ENCODE measurements at places on chromosomes 5 and 9.

DNA sequence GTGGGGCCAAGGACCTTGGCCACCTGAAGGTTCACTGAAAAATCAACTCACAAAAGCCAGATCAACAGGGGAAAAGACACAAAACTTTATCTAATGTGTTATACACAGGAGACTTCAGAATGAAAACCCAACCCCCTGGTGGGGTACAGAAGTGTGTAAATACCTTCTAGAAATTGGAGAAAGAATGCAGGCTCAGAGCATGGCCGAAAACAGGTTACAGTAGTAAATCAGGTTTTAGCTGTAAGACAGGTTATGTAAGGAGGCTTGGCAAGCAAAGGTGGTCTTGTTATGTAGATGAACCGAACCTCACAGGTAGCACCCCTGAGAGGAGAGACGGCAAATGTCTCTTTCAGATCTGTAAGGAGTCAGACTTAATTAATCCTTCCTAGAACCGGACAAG, 10.0 kb downstream of the CEMIP2 start:
- no peak for DNase-seq

DNA sequence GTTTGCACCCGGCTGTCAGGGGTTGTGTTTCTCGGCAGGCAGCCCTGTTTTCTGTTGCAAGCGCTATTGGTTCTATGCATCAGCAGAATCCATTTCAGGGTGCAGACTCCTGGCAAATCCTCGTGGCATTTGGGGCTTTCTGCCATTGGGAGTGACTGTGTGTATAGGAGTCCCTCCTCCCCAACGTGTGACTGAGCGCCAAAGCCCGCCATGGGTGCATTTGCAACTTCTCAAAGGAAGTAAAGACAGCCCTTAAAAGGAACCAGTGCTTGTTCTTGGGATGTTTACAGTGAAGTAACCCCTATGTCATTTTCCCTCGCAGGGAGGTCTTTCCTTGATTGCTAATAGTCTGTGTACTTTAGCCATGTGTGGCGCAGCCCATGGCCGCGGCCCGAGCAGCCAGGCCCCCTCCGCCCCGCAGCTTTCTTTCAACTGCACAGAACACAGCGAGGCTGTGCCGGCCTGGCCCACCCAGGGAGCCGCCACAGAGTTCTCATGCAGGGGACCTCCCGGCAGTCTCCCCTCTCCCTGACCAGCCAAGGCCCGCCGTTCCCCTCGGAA, 175.6 kb downstream of the HSD17B3 start:
- DNase-seq, result no peak

DNA sequence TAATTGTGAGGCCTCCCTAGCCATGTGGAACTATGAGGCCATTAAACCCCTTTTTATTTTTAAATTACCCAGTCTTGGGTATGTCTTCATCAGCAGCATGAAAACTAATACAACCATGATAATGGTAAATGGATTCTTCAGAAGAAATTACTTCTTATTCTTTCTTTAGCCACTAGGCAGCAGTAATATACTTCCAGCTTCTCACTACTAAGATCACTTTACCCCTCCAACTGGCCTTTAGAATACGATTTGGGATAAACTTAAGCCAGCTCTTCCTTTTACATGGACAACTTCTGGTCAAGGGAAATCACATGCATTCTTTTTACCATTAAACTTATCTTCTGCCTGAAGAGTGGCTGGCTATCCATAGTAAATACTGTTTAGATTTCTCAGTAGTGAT, 355.4 kb downstream of the MAN2A1 start:
- no peak for DNase-seq

DNA sequence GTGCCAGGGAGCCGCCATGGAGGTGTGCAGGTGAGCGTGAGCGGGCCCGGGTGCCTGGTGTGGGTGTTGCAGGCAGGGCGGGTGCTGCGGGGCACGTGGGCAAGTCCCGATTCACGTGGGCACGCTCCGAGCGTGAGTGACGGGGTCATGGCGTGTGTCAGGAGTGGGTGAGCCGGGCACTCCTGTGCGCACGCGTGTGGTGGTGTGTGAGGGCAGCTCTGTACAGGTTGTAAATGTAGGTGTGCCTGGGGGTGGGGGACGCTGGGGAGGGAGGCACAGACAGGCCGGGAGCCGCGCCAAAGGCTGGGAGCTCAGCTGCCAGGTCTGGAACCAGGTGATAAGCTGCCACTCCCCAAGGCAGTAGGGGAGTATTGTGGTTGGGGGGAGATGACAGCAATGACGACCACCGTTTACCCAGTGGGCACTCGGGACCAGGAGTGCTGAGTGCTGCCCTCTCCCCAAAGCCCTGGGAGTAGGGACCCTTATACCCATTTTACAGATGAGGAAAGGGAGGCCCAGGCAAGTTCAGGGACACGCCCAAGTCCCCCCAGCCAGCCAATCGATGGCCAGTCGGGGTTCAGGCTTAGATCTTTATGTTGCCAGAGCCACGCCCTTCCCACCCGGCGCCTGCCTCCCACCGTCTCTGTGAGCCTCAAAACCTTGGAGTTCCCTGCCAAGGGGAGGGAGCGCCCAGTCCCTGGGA, 9.6 kb downstream of the NCS1 start:
- DNase-seq, result no peak

- no peak for DNase-seq
Measured at GRCh38 chr9:4277531-4277991, 22.3 kb downstream of the GLIS3 start.

All from T-cell (primary cell).